Retinal pigment epithelial cell (primary cell): ENCODE measurements at places on chromosomes 2 and 18.

DNA sequence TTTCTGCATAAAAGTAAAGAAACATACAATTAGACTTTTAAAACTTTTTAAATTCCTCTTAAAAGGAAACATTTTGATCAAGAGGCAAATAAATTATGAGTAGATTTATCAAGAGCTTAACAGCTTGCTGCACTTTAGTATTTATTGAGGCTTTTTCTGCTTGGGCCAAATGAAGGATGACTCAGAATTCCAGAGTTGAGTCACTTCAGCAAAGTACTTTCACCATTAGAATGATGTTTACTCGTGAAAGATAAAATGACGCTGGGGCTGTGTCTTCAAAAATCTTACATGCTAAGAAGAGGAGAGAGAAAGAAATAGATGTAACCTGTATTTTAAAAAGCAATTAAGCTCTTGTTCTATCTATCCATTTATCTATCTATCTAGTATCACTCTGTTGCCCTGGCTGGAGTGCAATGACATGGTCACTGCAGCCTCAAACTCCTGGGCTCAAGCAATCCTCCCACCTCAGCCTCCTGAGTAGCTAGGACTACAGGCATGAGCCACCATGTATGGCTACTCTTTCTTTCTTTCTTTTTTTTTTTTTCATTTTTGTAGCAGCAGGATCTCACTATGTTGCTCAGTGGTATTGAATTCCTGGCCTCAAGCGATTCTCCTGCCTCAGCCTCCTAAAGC, 75.3 kb upstream of the RIOK3 start:
- DNase-seq: peak; percentile 71

- DNase-seq: no peak
Measured at GRCh38 chr2:207432453-207432852, 97.3 kb upstream of the CREB1 start.

GRCh38 chr18:49141491-49141890, 190.7 kb upstream of the SMAD7 start:
- no peak for DNase-seq

GRCh38 chr2:9755008-9755407, 88.3 kb upstream of the TAF1B start:
- no peak for DNase-seq

- no peak for DNase-seq
Measured at GRCh38 chr2:233424154-233424951, 70.1 kb downstream of the DGKD start.

- DNase-seq: no peak
Measured at GRCh38 chr18:48230467-48231113, 178.6 kb downstream of the ZBTB7C start.

DNA sequence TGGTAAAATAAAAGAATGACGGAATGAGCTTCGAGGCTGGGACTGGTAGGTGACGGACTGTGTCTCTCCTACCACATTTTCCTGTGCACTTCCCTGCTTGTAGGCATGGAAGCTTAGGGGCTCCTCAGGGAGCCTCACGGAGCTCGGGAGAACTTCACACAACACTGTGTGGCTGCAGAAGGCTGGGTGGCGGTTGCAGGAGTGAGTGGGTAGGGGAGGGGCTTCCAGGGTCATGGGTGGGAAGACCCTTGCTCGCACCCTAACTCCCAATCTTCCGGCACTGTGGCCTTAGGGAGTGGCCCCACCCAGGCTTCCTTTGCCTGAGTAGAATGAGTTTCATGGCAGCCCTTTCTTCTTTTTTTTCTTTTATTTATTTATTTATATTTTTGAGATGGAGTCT, 128.6 kb downstream of the INHBB start:
- DNase-seq: no peak
